Epithelial cell of esophagus (primary cell): ENCODE measurements at places on chromosomes 6 and 20.

- peak; percentile 48 for DNase-seq
Measured at GRCh38 chr6:35562060-35562459, 49.4 kb upstream of the TULP1 start.

GRCh38 chr20:54115172-54115854 lies 44.9 kb upstream of the BCAS1 start:
- no peak for DNase-seq

- DNase-seq: no peak
Measured at GRCh38 chr6:93418033-93418407, 1.3 kb downstream of the EPHA7 start.

- DNase-seq: no peak
Measured at GRCh38 chr6:73624896-73625295, 28.9 kb downstream of the SLC17A5 start.

GRCh38 chr20:39146394-39146793 lies 184.2 kb downstream of the DHX35 start:
- DNase-seq: no peak

DNA sequence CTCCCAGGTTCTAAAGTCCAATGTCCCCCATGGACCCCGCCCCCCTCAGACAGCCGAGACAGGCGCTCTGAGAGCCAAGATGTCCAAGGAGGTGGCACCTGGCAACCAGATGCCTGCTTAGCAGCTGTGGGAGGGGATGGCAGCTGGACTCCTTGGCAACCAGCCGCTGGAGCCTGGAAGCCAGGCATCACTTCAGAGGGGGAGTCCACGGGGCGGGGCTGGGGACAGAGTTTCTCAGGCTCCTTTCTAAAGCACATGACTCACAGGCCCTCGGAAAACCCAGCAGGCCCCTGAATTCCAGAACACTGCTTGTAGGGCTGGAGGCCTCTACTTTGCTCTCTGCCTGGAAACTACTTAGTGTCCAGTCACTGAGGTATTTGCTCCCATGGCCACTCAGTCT lies 51.5 kb downstream of the PREX1 start:
- no peak for DNase-seq

GRCh38 chr6:169979873-169980432 lies 228.5 kb downstream of the ERMARD start:
- DNase-seq: no peak

DNA sequence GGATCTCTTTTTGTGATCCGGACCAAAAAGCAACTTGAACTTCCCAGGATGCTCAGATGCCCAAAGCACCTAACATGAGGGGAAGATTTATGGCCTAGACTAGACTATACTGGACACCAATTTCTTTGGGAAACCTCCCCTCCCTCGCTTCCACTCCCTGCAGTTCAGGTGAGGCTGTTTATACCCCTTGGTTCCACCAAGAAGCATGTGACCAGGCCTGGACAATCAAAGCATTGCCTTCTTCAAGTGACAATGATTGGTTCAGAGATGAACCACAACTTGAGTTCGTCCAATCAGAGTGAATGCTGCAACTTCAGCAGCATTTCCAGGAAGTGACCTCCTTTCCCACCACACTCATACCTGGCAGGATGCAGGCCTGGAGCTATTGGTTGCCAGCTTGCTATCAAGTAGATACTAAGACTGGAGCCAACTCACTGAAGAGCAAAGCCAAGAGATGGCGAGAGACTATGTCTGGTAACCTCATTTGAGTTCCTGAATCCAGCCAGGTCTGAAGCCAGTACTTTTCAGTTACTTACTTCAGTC lies 45.6 kb upstream of the SLC9A8 start:
- peak; percentile 20 for DNase-seq

DNA sequence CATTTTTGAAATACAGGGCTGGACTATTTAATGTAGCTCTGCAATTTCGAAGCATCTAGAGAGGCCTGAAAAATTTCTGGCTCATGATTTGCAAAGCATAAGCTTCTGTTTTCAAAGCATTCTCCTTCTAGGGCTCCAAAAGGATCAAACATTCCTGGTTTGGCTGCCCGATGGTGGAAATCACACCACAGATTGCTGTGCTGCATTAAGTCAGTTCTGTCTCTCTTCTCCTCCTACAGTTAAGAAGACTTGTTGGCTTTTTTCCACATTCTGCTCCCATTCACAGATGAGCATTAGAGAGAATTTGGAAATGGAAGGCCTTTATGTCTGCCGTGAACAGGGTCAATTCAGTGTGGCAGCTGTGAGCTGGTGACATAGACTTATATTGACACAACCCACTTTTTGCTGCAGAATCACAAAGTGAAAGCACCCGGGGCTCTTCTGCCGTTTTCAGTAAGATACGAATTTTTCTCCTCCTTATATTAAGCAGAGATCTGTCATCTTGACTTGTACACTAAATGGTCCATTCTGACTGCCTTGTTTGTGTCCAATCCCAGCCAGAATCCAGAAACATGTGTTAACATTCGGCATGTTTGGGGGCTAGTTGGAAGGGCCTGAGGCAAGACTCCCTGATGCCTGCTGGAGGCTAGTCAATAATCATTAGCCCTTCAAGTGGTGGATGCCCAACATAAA lies 330.8 kb upstream of the DEFB112 start:
- DNase-seq: no peak

GRCh38 chr20:19552221-19553180 lies 205.6 kb upstream of the RIN2 start:
- DNase-seq: peak; percentile 30

DNA sequence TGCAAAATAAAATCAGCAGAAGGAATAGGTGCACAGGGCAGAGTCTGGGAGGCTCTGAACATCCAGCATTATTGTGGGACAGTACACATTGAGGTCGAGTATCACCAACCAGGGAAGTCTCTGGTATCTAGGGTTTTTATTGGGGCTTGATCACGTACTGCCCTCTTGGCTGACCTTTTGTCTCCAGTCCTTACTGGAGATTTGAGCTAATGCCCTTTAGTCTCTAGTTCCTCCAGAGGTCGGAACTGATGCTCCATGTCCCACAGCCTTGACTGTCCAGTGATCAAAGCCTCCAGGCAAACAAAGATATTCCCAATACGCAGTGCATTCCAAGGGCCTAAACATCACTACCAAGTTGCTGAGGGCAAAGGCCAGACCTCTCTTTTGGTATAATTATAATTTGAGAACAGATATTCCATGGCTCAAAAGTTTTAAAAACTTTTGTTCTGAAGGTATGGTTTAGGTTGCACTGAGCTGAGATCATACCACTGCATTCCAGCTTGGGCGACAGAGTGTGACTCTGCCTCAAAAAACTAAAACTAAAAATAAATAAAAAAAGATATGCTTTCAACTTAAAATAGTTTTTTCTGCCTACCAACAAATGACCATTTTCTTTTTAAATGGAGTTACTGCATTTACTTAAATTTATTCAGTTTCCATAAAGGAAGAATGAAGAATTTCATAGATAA lies 56.9 kb upstream of the DYNLRB1 start:
- DNase-seq: no peak

DNA sequence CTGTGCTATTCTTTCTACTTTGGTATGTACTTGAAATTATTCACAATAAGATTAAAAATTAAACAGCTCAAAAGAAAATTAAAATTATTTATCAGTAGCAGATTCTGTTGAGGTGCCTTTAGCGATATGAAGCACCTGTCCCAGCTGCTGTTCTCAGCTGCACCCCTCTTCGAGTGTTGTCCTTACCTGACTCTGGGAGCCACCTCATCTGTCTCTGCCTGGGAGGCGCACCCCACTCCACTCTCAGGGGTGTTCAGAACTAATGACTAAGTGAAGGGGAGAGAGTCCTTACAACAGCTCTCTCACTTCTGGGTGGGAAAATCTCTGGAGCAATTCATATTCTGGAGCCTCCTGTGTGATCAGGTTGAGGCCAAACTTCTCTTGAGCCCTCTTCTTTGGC lies 745.7 kb downstream of the RFPL4B start:
- DNase-seq: no peak

DNA sequence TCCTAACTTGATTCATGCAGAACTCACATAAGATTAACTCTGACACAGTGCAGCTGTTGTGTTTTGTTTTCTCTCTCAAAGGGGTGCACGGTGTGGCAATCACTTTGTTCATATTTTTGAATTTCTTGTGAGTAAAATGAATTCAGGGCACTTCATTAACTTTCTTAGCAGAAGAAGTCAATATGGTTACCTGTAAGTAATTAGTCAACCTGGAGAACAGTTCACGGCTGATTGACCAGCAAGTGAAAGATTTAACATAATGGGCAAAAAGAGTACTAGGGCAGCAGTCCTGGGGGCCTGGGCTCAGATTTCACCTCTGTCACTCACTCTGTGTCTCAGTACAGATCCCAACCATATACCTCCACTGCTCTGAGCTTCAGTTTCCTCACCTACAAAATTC lies 102.4 kb upstream of the SPTLC3 start:
- no peak for DNase-seq

- no peak for DNase-seq
Measured at GRCh38 chr20:38859070-38859690, 53.7 kb downstream of the PPP1R16B start.

GRCh38 chr6:40419377-40419776 lies 167.8 kb downstream of the LRFN2 start:
- DNase-seq: peak; percentile 81

DNA sequence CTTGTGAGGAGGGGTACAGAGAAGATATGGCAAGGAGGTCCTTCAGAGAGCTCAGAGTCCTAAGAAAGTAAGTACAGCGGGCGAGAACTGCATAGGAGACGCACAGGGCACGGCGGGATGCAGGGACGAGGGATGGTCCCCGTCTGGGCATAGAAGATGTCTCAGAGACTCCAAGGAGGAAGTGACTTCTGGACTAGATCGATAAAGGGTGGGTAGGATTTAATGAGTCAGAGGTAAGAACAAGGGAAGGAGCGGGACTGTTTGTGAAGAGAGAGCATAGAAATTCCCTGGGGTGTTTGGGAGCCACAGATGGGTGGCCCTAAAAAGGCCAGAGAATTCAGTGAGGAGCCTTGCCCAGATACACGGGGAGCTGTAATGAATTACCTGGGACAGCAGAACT lies 69.1 kb downstream of the FAM120B start:
- DNase-seq: no peak

DNA sequence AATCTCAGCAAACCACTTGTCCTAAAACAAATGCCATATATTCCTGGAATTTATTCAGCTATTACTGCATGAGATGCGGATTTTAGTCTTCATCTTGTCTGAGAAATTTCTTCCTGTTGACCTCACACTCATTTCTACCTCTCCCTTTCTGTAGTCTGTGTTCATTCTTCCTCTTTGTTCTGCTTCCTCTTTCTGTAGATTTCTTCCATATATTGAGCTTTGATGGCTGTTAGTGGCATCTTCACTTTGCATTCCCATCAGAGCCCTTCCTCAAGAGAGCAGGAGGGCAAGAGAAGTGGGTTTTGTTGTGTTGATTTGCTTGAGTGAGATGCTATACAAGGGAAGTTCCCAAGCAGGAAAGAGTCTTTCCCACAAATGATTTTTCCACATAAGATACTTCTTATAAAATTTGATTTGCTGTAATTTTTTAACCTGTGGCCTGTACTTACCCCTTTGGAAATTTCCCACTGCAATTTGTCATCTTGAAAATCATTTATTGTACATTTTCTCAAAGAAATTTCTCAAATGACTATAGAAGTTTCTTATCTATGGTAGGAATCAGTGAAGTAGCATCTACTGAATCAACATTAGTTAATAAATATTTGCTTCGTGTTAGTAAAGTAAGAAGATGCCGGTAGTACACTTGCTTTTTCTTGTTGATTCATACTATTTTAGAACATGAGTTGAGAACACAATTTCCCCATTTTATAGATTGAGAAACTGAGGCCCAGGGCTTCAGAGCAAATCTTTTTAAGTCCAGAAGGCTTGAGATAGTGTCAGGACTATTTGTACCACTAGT lies 43.8 kb downstream of the MAP3K4 start:
- DNase-seq: no peak

DNA sequence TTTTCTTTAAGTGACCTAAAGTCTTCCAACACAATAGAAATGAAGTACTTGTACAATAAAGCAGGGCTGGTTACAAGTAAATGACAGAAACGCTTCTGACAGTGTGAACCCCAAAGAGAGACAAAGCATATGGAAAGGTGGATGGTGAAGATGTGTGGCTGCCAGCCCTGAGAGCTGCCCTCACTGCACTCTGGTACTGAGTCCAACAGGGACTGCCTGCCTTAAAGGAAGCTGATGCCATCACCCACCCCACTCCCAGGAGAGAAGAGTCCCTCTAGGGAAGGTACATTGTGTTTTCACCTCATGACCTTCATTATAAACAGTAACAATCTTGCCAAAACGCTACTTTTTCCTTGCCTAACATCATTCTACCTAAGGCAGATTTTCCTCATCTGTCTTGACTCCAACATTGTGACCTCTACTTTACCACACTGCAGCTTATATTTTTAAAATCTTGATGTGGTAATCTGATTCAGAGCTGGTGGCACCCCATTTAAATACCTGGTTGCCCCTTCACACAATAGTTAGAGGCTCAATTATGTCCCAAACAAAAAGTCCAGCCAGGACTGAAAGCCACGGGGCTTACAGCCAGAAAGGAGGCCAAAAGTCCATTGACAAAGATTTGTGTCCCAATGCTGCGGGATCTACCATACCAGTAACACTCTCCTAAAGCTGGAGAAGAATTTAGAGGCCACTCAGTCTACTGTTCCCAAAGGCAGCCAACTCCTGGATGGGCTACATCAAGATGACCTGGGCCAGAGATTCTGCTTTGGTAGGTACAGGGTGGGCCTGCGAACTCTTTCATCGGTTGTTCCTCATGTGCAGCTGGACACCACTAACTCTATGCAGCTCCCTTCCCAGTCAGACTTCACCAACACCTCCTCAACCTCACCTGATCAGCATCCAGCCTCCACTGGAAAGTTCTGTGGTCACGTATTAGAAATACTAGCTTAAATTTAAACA lies 4.4 kb downstream of the APMAP start:
- no peak for DNase-seq

DNA sequence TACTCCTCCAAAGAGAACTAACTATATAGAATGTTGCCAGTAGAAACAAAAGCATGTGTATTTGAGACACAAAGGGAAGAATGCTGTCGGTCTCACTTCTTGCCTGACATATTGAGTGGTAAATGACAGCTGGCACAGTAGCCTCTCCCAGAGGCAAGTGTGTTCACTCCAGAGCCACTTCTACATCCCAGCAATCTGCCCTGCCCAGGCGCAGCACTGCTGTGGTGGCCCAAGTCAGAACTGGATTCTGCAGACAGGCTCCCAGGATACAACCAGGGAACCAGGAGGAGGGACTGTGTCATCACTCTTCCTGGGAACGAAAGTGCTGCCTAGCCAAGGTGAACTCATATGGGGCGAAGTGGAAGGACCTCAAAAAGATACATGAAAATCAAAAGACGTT lies 103.2 kb upstream of the ARMC2 start:
- no peak for DNase-seq

GRCh38 chr6:67717281-67717680 lies 917.8 kb upstream of the ADGRB3 start:
- DNase-seq: no peak

DNA sequence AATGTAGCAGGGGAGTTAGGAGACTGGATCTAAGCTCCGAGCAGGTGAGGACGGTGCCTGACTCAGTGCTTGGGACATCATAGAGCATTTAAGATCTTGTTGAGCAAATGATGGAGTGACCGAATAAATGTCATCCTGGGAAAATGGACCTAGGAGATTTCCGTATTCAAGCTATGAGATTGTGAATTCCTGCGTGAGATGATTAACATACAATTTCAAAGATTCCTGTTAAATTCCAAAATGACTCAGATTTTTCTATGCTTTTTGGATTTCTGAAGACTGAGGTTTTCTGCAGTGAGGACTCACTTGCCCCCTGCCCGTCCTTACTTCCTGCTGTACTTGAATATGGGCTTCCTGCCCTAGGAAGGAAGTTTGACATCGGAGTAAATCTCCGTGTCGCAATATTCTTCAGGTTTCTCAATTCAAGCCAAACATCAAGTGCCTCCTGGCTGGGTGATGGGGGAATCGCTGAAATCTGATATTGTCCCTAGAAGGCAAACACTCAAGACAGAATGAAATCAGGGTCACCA lies 5.2 kb downstream of the SYTL3 start:
- no peak for DNase-seq
